ENCODE measurements at places on chromosomes 12 and 14. TPM values are rescaled to one million over a fixed set of nuclear protein-coding genes. Genes with fewer than 3 reads are reported as not detected.

Gene LMO3
- not detected for total RNA-seq

Gene USP44
- 8.4 TPM for total RNA-seq

DNA sequence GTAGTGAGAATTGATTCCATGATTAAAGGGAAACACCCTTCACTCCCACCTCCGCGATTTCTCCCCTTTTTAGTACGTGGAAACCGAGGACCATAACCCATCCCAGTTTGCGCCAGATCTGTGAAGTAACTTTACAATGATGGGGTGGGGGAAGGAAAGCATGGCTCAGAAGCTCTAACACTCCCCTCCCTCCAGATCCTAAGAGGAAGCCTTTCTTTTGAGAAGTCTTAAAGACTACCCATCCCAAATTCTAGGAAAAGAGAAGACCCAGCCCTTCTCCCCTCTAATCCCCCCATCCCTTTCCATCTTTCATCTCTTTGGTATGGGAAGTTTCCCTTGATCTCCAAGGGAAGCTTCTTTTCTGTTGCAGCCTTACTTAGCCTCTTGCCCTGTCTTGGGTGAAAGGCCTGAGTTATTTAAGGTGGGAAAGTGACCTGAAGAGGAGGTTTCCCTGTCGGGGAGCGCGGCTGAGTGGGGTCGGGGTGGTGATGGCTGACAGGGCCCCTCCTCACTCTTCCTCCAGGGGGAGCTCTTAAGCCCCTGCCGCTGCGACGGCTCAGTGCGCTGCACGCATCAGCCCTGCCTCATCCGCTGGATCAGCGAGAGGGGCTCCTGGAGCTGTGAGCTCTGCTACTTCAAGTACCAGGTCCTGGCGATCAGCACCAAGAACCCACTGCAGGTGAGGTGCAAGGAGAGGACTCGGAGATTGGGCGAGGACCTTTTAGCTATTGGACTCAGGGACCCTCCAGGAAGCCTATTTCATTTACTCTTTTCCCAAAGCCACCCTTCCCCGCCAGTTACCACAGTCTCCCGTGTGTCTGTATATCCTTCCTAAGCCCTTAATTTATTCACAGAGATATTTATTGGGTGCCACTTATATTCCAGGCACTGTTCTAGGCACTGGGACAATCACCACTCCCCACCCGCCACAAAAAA, 1.8 kb downstream of the MARCHF9 start:
- H3K4me1 ChIP-seq = peaks cover 57% of the 10 kb centered on the region
- H3K36me3 ChIP-seq = peaks cover 8% of the 10 kb centered on the region
- H3K27ac ChIP-seq = peak overlapping the region; percentile 80
- DNase-seq = peak; percentile 81
- H3K27me3 ChIP-seq = no peaks in the 10 kb centered on the region
- peak overlapping the region; percentile 93 for H3K4me3 ChIP-seq

- no peak for DNase-seq
- H3K4me1 ChIP-seq = no peaks in the 10 kb centered on the region
- H3K36me3 ChIP-seq = no peaks in the 10 kb centered on the region
- no peak overlapping the region for H3K27ac ChIP-seq
- peaks cover 6% of the 10 kb centered on the region for H3K27me3 ChIP-seq
- no peak overlapping the region for H3K4me3 ChIP-seq
These were observed 92.0 kb downstream of the OTX2 start for GRCh38 chr14:56718312-56718711.

- H3K4me1 ChIP-seq = peaks cover 32% of the 10 kb centered on the region
- H3K27ac ChIP-seq = no peak overlapping the region
- peaks cover 7% of the 10 kb centered on the region for H3K36me3 ChIP-seq
- H3K4me3 ChIP-seq = no peak overlapping the region
- H3K27me3 ChIP-seq = no peaks in the 10 kb centered on the region
These were observed 514.2 kb downstream of the VRK1 start for GRCh38 chr14:97311411-97311810.

DNA sequence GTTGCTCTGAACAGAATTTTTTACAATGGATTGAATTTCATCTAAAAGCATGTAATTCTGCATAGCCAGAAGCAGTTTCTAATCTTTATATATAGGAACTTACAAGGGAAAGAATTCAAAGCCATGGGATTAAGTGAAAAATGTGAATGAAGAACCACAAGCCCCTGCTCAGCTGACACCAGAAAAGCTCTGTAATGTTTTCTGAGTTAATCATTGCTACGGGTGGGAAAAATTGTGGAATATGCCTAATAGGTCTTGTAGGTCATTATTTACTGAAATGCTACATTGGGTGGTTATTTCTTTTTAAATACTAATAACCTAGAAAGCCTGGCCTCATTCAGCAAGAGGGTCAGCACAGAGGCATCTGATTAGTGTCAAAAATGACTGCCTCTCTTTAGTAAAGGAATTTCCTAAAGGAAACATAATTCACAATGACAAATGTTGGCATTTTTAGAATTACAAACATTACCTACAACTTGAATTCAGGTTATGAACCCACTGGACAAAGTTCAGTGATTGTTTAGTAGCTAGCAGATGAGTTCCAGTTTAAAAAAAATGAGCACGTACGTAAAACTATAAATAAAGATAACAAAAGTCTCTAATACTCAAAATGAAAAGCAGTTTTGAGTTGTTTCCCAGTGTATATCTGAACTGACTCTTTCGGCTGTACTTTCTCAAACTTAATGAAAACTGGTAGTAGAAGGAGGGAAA, 75.3 kb downstream of the BMP4 start:
- H3K36me3 ChIP-seq = no peaks in the 10 kb centered on the region
- H3K27me3 ChIP-seq = peaks cover 13% of the 10 kb centered on the region
- H3K27ac ChIP-seq = no peak overlapping the region
- DNase-seq = no peak

- peaks cover 5% of the 10 kb centered on the region for H3K36me3 ChIP-seq
- no peak for DNase-seq
- no peak overlapping the region for H3K4me3 ChIP-seq
- H3K27ac ChIP-seq = no peak overlapping the region
These were observed 34.3 kb downstream of the ZFYVE26 start for GRCh38 chr14:67782090-67782489.

DNA sequence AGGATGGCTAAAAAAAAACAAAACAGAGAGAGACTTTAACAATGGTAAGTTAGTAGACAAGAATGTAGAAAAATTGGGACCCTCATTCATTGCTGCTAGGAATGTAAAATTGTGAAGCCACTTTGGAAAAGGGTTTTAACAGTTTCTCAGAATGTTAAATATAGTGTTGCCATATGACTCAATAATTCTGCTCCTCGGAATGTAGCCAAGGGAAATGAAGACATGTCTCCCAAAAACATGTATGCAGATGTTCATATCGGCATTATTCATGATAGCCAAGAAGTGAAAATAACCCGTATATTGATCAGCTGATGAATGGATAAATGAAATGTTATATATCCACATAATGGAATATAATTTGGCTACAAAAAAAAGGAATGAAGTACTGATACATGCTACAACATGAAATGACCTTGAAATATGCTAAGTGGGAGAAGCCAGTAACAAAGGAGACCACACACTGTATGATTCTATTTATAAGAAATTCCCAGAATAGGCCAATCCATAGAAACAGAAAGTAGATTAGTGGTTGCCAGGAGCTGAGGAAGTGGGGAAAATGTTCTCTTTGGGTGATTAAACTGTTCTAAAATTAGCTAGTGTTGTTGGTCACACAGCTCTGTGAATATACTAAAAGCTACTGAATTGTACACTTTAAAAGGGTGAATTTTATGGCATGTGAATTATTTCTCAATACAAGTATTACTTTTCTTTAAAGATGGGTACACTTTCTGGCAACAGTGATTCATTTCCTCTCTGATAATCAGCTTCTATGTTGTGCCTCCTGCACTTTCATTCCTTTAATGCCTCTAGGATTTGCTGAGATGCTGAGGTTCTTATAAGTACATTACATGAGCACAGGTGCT, 132.5 kb downstream of the DAAM1 start:
- H3K4me1 ChIP-seq = no peaks in the 10 kb centered on the region
- no peak overlapping the region for H3K27ac ChIP-seq
- H3K36me3 ChIP-seq = no peaks in the 10 kb centered on the region
- H3K27me3 ChIP-seq = no peaks in the 10 kb centered on the region
- no peak for DNase-seq
- H3K4me3 ChIP-seq = no peak overlapping the region

DNA sequence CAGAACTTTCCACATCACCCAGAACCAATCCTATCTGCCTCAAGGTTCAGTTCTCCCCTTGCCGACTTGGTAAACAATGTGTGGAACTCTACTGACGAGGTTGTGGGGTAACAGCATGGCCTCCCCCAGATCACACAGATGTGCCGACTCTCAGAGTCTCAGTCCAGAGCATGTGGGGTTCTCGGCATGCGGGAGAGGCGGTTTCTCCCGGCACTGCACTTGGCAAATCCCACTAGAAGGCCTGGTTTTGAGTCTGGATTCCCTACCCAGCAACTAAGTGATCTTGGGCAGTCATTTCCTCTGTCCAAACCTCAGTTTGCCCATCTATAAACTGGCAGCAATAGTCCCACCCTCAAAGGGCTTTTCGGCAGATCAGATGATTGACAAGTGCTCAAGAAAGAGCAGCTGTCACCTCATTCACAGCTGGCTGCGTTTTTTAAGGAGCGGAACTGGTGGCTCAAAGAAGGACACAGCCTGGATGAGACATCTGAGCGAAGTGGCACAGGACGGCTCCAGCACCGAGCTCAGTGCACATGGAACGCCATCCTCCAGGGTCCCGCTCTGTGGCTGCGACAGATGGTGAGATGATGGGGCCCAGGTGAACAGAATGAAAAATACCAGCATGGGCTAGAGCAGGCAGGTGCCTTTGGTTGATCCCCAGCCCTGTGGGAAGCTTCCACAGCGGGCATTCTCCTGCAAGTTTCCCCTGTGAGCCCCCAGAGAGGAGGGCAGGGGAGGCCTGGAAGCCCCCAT, 7.3 kb downstream of the TESC start:
- H3K4me3 ChIP-seq = no peak overlapping the region
- no peaks in the 10 kb centered on the region for H3K4me1 ChIP-seq
- no peak overlapping the region for H3K27ac ChIP-seq

DNA sequence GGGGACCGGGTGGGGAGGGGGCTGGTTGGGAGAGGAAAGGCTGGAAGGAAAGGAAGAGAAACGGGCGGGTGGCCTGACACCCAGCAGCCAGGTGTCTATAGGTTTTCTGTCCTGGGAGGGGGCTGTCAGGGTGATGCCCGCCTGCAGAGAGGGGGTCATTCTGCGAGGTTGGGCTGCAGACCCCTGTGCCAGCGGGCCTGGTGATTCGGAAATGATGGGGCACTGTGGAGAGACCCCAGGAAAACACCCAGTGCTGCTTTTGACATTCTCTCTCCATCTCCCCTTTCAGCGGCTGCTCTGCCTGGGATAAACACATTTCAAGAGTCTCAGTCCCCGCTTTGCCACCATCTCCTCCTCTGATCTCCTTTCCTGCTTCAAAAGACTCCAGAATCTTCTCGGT, 168.5 kb upstream of the RTL1 start:
- H3K27me3 ChIP-seq = peaks cover 6% of the 10 kb centered on the region
- H3K36me3 ChIP-seq = no peaks in the 10 kb centered on the region
- no peak overlapping the region for H3K27ac ChIP-seq
- no peak for DNase-seq
- no peak overlapping the region for H3K4me3 ChIP-seq

DNA sequence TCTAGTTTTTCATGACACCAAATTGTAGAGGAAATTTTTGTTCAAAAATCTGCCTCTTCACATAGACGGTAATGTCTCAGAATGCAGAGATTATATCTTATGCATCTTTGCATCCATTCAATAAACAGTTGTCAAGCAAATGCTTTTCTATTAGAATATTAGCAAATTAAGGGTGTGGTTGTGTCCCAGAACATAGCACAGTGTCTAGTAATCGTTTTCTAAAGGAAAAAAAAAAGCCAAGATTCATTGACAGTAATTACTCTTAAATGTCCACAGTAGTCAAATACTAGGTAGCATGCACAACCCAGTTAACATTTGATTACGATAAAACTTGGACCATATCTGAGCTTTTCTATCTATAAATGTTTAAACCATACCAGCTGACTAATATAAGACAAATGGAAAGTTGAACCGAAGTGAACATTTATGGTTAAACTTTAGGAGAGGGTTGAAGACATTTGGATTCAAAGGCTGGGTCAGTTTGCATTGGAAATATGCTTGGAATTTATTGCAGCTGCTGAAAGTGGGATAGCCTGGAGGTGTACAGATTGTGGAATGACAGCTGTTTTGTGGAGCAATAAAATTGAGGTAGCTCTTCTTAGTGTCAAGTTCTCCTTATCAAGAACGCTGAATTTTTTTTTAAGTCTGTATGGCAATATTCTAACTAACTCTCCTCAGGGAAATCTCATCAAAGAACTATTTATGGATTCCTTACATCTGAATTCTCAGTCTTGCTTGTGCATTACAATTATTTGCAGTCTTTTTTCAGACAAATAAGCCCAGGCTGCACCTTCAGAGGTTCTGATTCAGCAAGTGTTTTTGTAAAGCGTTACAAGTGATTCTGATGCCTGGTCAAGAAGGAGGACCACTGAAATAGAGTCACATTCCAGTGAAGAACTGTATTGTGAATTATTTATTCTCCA, 66.7 kb upstream of the ATP2B1 start:
- H3K4me3 ChIP-seq = no peak overlapping the region
- no peaks in the 10 kb centered on the region for H3K36me3 ChIP-seq
- peaks cover 7% of the 10 kb centered on the region for H3K4me1 ChIP-seq
- H3K27ac ChIP-seq = no peak overlapping the region
- no peak for DNase-seq
